ENCODE measurements at places on chromosomes 7 and 10.

- no peak for DNase-seq
Observed at GRCh38 chr7:44385434-44386138, 60.2 kb upstream of the CAMK2B start.

DNA sequence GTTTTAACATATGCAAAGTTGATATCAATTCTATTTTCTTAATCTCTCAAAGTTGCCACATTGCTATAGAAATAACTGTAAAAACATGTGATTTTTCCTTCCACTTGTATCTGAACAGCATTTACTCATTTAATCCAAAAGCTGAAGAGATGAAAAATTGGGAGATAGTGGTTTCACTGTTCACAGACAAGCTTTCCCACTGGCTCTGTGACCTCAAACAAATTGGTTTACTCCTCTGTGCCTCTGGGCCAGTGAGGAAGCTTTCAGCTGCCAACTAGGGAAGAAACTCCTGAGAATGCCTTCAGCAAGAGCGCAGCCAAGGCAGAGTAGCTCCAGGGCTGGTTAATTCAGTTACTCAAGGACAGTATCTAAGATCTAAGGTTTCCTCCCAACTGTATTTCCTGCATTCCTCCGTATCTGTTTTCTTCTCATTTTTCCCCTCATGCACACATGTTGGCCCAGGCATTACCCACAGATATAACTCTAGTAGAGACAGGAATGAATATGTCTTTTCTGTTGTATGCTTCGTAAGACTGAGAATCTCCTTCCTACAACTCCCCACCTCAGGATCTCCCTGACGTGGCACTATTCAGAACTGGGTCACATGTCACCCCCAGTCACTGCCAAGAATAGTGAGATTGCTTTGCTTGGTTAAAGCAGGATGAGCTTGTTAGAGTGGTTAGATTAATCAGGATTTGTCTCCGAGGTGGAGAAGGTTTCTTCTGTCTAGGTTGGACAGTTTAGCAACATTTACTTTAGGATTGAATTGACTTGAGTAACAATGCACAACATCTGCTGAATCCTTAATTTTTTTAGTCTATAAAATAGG lies 315.7 kb downstream of the NRG3 start:
- DNase-seq = no peak

GRCh38 chr10:78362406-78363022 lies 328.9 kb downstream of the RPS24 start:
- DNase-seq = no peak

DNA sequence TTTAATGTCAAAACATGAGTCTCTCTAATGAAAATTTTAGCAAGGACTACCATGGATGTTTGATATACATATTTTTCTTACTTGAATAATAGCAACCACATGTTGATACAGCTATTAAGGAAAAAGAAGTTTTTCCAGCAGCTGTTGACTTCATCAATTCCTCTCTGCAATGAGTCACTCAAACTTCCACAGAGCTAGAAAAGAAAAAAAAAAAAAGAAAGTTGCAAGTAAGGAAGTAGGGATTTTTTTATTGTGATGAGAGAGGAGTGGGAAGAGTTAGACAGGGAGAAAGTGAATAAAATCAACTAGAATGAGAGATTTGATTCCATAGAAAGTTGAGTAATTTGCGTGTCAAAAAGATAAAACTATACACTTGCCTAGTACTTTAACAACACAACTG lies 46.2 kb downstream of the CAV1 start:
- DNase-seq = no peak
